ENCODE measurements at places on chromosomes 7 and 10.

GRCh38 chr7:94907811-94908322 lies 473 bp downstream of the PPP1R9A start:
- DNase-seq: no peak

DNA sequence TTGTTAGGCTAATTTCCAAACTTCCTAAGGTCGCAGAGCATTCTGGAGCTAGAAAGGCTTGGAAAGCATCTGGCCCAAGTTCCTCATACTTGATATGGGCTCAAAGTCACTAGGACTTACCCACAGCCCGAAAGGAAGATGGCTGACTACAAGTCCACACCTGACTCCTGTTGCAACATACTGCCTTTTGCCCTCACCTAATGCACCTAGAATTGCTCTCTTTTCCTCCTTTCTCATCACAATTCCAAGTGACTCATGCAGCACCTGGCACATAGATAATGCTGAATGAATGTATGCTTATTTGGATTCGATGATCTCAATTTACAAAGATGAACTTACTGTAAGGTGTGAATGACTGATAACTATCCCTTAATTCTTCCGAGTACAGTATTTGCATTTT lies 131.5 kb downstream of the SORBS1 start:
- DNase-seq: no peak

GRCh38 chr7:141280100-141280499 lies 206.2 kb downstream of the TMEM178B start:
- DNase-seq: no peak

GRCh38 chr7:137957887-137958286 lies 44.0 kb downstream of the CREB3L2 start:
- DNase-seq: no peak

- no peak for DNase-seq
These were observed 478.7 kb downstream of the GRM8 start for GRCh38 chr7:126774077-126774476.

DNA sequence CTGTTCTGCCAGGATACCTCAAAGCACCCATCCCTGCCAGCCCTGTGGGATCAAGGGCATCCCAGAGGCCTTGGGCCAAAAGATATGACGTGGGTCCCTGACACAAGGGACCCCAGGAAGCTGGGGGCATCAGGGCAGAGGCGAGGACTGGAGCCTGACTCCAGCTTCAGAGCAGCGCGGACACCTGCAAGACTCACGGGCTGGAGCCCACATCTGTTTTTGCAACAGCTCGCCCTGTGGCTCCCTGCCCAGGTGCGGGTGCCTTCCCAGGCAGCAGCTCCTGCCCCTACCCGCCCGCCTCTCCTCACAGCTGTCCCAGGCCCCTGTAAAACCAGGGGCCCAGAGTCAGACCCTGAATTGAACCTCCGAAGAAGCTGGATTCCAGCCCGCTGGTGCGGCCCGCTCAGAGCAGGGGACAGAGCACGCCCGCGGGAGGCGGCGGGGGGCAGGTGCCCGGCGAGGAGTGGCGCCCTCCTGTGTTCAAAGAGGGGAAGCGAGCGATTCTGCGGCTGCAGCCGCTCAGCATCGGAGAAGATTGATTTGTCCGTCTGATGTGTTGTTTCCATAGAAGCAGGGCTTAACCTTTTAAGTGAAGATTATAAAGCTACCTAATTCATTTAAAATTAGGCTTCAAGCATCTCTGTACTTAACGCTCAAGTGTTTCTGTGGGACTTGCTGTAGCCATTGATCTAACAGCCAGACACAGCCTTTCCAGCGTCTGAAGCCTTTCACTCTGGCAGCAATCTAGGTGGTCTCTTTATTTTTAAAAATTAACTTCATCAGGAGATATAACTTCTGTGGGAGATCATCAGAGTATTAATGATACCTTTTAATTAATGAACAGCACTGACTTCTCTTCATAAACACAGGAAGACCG lies 88.4 kb downstream of the BEND7 start:
- DNase-seq: no peak

GRCh38 chr7:113763226-113763625 lies 155.6 kb downstream of the PPP1R3A start:
- no peak for DNase-seq

DNA sequence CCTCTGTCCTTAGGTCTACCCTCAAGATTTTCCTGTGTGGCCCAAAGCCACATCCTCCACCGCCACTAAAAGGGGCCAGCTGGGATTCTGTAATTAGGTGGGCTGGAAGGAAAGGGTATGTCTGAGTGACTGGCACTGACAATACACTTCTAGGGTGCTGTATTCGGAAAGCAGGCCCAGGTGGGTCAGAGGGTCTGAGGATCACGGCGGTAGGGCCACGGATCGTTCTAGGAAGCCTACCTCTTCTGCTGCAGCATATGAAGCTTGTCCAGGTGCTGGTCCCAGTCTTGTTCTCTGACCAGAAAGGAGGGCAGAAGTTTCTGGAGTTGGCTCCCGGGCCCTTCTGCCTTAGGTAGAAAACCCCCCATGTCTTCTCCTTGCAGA lies 462 bp downstream of the TRPV5 start:
- DNase-seq: no peak

- no peak for DNase-seq
These were observed 22.2 kb upstream of the BMPER start for GRCh38 chr7:33882950-33883670.

DNA sequence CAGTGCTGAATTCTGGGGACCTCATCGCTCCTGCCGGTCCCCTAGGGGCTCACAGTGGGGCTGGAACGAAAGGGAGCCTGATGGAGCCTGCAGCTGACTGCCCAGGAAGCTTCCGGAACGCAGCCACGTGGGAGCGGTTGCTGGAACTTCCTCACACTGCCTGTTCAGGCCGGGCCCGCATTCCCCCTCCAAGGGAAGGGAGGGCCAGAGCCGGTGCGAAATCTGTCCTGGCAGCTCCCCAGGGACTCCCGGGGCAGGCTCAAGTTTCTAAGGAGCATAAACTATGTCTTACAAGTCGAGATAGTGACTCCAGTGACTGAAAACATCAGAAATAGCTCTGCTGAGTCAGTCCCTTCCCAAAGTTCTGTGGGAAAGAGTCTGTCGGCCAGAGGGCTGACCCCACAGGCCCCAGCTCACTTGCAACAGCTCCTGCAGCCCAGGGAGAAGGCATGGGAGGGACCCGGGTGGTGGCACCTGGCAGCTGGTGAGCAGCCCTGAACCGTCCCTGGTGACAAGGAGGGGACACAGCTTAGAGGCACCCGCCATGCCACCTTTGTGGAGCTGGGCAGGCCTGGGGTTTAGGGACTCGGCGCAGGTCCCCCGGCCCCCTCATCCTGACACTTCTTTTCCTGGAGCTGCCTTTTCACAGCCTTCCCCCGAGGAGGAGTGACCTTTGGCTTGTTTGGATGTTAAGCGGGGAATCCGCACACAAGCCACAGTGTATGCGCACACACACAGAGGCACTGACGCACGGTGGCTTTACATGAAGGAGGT lies 47.6 kb downstream of the PDGFA start:
- DNase-seq: peak; percentile 82

DNA sequence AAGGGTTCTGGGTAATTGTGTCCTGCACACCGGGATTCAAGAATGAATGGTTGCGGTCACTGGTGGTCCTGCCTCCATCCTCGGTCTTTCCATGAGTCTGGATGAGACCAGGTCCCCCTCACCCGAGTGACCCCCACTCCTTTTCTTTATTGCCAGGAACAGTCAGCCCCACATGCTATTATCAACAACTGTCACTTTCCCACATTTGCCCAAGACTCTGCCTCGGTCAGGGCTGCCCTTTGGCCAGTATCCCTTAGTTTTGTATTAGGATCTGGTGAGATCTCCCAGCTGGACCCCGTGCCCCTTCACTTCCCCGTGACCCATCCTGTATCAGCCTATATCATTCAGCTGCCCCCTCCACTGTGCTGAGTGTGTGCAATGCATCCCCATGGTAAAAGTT lies 288.3 kb downstream of the ADARB2 start:
- no peak for DNase-seq

DNA sequence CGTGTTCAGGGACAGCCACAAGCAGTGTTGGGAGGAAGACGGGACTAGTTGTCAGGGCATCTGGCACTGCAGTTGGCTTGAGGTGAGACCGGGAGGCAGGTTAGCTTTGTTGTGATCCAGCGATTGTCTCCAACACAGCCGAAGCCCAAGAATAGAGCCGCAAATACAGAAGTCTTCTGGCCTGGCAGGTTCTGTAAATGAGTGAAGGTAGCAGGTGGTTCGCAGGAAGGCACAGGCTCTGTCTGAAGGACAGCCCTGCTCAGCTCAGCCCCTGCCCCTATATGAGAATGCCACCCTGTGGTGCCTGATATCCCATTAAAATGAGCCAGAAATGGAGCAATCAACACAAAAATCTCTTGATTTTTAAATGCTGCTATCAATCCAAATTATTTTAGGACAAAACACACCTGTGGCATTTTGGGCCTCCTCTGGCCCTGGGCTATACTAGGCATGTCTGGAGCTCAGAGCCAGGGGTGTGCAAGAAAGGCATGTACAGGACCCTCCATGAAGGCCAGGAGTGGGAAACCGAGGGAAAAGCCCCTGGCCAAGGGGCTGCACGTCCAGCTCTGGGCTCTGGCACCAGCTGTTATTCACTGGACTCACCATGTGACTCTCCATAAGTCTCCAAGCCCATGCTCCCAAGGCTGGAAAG lies 11.2 kb upstream of the C10orf71 start:
- no peak for DNase-seq

DNA sequence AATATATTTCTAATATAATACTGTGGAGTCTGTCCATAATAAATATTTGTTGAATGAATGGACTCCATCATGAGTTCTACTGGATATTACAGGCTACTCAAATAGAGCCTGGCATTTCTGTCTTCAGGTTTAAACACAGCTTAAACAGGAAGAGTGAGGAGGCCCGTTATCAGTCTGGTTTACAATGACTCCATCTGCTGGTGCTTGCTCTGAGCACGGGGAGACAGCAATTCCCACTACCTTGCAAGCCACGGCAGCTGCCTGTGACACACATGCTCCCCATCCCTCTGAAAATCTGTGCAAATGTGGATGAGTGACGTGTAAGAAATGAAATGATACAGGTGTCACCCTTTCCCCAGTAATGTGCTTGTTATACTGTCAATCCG lies 293.5 kb upstream of the IMMP2L start:
- peak; percentile 34 for DNase-seq

DNA sequence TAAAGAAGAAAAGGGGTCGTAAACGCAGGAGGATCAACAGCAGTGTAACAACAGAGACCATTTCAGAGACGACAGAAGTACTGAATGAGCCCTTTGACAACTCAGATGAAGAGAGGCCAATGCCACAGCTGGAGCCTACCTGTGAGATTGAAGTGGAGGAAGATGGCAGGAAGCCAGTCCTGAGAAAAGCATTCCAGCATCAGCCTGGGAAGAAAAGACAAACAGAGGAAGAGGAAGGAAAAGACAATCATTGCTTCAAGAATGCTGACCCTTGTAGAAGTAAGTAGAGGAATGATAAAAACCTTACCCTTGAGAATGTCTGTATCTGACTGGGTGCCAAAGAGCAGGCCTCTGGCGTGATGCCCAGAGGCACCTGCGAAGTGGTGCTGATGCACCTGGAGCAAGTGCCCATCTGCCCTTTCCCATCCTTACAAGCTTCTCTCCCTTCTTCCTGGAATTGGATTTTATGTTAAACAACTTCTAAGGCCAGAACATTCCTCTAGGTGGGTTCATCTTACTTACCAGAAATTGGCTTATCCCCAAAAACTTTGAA lies 86.4 kb upstream of the SAMD8 start:
- DNase-seq: no peak

GRCh38 chr7:17134786-17135185 lies 163.7 kb upstream of the AHR start:
- DNase-seq: no peak

GRCh38 chr10:16887565-16887964 lies 70.3 kb upstream of the RSU1 start:
- peak; percentile 76 for DNase-seq

DNA sequence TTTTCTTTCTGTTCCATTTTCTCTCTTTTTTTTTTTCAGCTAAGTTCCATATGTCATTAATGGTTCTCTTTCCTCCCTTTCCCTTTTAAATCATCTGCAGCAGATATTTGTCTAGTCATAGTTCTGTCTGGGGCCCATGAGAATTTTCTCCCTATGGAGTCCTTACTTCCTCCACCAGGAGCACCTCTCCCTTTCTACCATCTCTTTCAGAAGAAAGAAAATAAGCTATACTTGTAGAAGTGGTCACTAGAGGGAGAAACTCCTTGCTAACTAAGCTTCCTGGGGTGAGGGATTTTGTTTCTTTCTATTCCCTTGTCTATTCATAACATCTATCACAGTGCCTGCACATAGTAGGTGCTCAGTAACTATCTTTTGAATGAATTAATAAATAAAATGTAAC lies 230.2 kb upstream of the HPS1 start:
- no peak for DNase-seq

DNA sequence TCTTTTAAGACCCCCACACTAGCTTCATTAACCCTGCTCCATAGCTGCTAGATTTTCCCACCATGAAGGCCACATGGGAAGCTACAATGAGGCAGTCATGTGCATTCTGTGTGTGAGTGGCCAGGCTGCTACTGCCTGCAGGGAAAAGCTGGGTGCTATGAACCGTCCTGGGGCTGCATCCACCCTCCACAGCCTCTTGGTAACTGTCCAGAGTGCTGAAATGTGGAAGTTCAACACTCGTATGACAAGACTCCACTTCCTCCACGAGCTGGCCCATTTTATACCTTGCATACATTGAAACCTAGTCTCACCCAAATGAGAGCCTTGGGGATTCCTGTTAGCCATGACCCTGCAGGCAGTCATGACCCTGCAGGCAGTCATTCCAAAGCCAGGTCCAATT lies 59.4 kb downstream of the CUZD1 start:
- DNase-seq: no peak

DNA sequence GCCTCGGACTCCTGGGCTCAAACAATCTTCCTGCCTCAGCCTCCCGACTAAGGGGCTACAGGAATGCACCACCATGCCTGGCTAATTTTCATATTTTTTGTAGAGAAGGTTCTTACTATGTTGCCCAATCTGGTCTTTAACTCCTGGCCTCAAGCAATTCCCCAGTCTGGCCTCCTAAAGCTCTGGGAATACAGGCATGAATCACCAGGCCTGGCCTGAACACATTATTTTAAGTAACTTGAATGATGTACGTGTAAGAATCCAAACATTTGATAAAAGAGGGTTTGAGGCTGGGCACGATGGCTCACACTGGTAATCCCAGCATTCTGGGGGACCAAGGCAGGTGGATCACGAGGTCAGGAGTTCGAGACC lies 13.0 kb upstream of the BAMBI start:
- DNase-seq: peak; percentile 40

GRCh38 chr10:103281753-103282152 lies 4.8 kb downstream of the INA start:
- DNase-seq: no peak
